Hematopoietic multipotent progenitor cell treated with erythropoietin and hydrocortisone succinate and interleukin-3 and kit ligand, for 15 days (in vitro differentiated cells): ENCODE measurements at places on chromosomes 2 and 18.

- DNase-seq, result no peak
These were observed 209.4 kb upstream of the CXCR4 start for GRCh38 chr2:136327162-136327852.

- no peak for DNase-seq
These were observed 269.6 kb downstream of the ARHGAP15 start for GRCh38 chr2:143398781-143399180.

DNA sequence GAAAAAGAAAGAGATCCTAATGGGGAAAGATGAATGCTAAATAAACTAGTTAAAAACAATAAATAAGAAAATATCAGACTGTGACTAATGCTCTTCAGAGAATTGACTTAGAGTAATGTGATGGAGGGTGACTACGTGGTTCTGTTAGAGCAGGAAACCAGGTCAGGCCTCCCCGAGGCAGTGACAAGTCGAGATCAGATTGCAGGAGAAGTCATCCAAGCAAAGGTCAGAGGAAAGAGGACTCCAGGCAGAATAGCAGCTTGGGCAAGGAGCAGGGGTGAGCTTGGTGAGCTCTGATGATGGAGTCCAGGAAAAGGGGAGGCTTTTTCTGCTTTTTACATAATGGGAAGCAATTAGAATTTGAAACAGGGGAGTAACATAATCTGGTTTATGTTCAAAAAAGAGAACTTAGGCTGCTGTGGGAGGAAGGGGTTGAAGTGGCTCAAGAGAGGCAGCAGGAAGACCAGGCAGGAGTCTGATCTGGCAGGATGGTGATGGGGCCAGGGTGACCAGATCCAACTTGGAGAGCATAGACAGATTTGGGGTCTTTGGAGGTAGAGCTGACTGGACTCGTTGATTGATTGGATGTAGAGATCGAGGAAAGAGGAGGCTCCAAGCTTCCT, 27.3 kb upstream of the ITGB6 start:
- DNase-seq, result no peak

DNA sequence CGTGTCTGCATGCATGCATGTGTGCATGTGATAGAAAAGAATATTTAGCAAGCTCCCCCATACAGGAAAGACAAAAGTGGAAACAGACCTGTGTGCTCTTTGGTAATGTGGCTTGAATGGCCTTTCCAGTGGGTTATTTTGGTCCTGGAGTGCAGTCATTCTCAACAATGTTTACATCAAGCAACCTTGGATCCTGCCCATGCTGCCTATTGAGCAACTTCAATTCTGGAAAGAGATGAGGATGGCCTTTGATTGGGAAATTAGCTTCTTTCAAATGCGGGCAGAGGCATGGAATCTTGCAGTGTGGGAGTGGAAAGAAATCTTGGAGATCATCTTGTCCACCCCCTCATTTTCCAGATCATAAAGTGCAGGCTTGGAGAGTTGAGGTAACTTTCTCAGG, 87.2 kb upstream of the SMAD2 start:
- no peak for DNase-seq

DNA sequence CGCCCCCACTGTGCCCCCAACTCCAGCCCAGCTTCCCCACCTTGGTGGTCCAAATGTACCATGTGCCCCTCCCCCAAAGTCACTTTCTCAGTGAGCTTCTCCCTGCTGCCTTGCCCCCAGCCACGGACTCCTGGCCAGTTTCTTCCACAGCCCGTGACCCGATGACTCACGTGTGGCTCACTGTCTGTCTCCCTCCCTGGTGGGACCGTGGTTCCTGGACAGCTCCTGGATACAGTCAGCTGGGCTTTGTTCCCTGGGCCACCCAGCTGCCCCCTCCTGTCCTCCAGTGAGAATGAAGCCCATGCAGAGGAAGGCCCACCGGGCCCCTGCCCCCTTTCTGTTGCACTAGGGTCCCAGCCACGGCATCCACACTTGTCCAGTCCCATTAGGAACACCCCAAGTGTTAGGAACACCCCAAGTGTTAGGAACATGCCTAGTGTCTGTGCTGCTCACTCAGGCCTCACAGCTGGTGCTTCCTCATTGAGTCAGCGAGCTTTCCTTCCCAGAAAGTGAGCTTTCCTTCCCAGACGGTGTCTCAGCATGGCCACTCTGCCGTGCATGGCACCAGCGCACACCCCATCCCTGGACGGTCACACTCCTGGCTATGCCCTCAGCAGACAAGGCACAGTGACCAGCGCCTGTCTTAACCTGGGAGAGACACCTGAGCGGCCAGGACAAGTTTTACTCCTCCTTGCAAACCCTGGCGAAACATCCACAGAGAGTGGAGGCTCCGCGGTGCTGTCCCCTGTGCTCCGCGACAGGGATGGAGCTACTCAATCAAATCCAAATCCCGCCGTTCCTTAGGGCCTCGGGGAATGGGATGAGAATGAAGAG, 44.8 kb upstream of the CTDP1 start:
- no peak for DNase-seq

DNA sequence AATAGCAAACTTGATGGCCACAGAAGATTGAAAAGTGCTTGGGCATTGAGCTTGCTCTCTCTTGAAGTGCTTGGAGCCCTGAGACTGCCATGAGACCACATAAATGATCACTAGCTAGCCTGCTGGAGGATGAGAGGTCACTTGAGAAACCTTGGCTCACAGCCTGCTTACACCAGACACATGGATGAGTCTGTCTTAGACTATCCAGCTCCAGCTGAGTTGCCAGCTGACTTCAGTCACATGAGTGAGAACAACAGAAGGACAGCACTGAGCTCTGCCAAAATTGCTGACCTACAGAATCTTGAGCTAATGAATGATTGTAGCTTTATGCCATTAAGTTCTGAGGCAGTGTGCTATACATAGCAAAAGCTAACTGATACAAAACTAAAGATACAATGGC, 18.1 kb downstream of the NABP1 start:
- DNase-seq, result no peak

DNA sequence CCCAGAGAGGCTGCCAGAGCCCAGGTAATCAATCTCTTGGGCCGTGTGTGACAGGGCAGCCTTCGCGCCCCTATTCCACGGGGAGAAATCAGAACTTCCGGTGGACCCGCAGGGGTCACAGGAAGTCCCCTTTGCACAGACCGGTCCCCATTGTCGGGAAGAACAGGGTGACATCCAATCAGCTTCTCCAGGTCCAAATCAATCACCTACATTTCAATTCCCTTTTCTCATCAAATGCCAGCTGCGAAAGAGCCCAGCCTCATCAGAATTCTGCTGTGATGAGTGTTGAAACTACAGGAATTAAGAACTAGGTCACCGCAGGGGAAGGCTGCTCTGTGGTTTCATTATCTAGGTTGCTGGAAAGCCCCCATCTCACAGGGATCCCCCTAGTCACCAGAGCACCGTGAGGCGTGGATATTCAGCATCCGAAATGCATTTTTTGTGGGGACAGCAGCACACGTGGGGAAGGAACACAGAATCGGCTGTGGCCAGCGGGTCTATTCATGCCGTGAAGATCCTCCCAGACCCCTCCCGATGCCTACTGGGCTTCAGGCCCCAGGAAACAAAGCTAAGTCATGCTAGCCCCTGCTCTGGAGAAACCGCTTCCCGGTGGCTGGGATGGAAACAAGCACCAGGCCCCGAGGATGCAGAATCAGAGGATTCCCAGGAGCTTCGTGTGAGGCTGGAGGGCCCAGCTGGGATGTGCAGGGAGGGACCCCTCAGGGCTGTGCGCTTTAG, 193.7 kb upstream of the ID2 start:
- DNase-seq, result no peak

DNA sequence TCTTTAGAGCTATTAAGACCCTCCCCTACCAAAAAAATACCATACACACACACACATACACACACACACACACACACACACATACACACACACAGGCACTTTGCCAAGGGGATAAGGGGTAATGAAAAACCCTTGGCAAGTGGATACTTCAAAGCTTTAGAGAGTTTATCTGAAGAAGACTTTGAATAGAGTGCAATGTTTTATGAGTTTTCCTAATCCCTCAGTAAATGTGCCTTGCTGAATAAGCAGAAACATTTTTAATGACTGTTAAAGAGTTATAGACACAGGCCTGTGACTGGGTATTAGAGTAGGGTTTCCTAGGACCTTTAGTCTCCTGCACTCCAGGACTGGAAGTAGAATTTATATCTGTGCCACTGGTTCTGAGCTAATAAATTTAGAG, 75.5 kb upstream of the CTAGE1 start:
- no peak for DNase-seq

DNA sequence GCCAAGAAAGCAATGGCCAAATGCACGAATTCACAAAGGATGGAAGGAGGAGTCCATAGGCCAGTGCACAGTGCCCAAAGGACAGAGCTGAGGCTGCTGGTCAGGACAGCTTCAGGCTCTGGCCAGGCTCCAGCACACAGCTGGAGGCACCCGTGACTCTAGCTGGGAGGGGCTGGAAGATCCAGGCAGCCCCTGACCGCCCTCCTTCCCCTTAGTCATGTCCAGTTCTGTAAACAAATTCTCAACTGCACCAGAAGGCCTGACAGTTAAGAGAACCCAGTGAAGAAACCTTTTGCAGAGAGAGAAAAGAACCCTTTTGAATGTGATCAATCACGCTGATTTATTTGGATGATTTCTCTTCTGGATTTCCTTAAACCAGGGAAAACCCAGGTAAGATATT, 7.7 kb upstream of the YWHAQ start:
- no peak for DNase-seq

DNA sequence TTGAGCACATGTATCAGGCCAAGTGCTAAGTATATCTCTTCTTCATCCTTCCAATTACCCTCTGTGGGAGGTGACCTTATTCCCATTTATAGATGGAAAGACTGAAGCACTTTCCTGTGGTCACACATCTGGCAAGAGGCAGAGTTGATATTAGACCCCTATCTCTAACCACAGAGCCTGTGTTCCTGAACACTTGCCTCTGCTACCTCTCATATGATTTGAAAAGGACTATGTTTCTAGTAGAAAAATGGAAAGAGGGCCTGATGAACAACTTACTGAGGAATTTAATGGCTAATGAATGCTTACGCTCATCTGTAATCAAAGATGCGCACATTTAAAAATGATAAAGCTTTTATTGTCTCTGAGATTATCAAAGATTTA, 46.2 kb upstream of the DYNC2LI1 start:
- DNase-seq, result no peak

DNA sequence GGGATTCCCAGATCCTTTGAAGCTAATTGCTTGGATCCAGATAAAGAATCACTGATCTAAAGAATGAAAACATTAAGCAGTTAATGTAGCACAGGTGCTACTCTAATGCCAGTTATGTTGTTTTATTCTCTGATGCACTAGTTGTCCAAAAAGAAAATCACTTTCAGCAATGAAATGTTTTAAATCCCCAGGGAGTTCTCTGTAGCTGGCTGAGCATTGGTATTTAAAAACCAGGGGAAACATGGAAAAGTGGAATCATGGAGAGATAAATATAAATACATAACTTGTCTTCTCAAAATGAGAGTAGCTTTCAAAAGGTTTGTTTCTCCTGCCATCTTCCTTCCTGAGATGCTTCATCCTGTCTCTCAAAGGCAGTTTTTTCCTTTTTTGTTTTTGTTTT, 37.7 kb downstream of the CD302 start:
- no peak for DNase-seq

GRCh38 chr2:64587561-64587960, 63.4 kb downstream of the AFTPH start:
- no peak for DNase-seq

DNA sequence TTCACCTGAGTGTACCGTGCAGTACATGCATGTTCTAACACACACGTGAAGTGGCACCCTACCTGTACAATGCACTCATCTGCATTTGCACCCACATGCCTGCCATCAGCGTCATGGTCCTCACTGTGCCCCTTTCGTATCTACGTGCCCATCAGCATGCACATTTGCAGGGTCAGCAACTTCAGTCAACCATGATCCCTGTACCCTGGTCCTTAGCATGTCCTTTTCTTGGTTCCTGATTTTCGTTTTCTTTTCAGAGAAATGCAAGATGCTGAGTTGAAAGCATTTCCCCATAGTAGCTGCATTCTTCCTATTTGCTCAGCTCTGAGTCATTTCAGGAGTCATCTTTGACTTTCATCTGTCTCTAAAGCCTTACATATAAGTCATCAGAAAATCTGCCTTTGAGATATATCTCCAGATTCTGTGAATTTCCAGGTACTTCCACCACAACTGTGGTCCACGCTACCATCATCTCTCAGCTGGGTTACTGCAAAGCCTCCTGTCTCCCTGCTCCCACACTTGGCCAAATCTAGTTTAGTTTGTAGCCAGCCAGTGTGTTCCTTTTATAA, 14.7 kb upstream of the PUM2 start:
- no peak for DNase-seq

DNA sequence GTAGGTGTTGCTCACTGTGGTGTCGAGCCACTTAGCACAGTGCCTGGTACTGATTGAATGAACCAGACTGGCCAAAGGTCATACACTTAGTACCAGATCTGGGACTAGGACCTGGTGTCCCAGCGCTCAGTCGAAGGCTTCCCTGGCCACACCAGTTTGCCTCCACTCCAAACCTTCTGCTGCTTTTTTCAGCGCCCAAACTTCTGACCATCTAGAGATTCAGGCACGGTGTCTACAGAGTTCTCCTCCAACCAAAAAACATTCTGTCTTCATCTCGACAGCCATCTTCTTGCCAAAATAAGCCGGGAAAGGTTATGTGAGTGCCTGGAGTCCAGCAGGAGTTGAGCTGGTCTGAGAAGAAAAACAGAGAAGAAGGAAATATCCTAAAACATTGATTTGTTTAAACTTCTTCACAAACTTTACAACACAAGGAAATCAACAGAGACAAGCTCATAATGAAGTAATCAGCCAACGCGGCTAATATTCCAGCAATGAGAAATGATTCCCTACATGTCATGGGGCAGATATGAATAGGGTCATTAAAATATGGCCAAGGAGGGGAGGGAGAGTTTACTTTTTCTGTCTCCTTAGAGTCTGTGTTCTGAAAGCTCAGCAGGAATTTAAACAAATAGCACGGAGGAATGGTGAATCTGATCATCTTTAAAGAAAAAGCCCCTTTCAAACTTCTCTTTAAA, 2.3 kb upstream of the GLI2 start:
- DNase-seq, result no peak

GRCh38 chr2:203741566-203741965, 35.1 kb downstream of the CD28 start:
- no peak for DNase-seq

DNA sequence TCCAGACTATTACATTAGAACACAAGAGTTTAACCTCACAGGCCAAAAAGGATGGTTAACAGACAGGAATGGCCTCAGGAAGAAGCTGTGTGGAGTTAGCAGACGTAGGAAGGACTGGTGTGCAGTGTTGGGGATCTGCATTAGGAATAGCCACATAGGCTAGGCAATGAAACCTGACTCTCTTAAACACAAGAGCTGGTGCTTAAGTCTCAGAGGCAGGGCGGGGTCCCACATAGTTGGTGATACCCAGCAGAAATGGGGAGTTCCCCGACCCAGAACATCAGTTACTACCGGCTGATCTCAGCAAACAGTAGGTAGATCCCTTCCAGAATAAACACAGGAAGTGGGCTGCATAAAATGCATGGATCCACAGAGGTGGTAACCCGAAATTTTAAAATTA, 64.1 kb downstream of the CCDC93 start:
- DNase-seq, result peak; percentile 54
